ENCODE measurements at places on chromosomes 16 and 17. TPM values are rescaled to one million over a fixed set of nuclear protein-coding genes. Genes with fewer than 3 reads are reported as not detected.

DNA sequence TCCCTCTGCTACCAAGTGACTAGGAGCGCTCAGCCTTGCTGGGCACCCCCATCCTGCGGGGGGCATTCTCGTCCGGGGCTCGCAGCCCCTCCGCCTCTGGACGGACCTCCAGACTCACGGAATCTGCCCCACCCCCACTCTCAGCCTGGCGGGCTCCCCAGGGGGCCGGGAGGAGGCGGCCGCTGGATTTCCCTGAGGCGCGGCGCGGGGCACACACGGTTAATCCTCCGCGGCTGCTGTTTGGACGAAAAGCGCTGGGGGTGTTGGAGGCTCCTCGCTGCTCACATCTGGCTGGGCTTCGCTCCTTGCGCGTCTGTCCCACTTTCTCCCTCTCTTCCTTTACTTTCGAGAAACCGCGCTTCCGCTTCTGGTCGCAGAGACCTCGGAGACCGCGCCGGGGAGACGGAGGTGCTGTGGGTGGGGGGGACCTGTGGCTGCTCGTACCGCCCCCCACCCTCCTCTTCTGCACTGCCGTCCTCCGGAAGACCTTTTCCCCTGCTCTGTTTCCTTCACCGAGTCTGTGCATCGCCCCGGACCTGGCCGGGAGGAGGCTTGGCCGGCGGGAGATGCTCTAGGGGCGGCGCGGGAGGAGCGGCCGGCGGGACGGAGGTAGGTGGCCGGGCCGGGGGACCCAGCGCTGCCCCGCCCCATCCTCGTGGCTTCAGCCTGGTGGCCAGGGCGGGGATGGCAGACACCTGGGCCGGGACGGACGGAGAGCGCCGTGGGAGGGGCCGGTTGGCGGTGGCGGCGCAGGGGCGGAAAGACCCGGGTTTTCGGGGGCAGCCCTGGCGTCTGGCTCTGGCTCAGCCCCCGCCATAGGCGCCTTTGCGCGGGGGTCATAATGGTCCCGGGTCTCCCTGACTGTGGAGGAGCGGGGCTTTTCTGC is at the start of gene C1QTNF1:
C1QTNF1 (plus strand) TSS at position 284 of the 886 bp plus-strand sequence. CDS start 19,800 bp downstream, outside the sequence.
- no peak for DNase-seq

Gene KRT20
- not detected for total RNA-seq

- DNase-seq, result peak; percentile 53
Measured at GRCh38 chr17:42251115-42251514, 25.1 kb downstream of the STAT5B start.

Gene CARD14
- 0.34 TPM for total RNA-seq

DNA sequence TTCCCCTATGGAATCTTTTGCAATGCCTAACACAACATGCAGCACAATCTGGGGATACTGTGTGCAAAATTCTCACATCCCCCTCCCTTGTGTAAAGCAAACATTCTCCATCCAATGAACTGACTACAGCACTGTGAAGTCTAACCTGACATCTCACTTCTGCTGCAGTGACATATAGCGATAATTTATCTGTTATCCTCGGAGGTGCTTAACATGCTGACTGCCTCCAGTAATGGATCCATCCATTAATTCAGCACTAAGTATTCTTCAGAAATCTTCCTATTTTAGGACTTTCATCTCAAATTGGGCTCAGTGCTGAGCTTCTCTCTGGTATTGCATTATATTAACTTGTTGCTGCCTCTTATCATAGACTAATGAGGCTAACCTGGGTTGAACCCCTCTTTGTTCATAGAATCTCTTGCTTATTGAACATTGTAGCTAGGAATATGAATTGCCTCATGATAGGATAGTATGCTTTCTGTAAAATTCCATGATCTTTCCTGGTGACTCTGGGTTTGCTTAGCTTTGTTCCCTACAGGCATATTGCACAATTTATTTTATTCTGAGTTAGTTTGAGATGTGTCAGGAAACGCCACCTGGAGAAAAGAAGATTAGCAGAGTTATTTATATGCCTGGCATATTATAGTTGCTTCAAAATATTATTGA is 187.9 kb downstream of the CNTNAP4 start:
- DNase-seq, result no peak

DNA sequence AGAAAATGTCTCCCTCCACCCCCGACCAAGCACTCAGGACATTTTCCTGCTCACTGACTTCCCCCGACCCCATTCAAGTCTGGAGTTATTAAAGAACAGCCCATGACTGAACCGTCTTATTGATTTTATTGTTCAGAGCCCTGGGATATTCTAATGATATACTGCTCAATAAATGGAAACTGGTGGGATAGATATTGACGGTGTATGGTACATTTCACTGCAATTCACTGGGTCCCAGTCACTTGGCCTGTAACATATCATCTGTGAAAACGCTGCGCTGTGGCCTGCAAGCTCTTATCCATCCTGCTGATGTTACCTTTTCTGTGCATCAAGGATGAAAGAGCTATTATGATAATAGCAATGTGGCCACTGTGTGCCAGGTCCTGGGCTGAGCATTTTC is 258.2 kb downstream of the XYLT1 start:
- no peak for DNase-seq

DNA sequence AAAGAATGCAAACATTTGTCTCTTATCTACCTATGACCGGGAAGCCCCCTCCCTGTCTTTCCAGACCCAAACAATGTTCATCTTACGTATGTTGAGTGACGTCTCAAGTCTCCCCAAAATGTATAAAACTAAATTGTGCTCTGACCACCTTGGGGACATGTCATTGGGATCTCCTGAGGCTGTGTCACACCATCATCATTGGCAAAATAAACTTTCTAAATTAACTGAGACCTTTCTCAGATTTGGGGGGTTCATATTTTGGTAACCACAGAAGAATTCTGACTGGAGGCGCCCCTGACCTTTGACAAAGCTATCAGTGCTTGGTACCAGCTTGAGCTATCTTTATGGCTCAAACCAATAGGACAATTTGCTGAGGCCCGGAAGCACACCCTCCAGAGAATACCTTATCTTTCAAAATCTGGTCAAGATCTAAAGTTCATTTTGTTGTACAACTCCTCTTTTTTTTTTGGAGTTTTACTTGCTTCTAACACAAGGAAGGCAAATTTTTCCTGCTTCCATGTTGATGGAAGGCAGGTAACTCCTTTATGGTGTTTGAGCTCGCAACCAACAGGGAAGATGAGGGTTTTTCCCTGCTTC is 2.5 kb upstream of the LDHD start:
- DNase-seq, result no peak

DNA sequence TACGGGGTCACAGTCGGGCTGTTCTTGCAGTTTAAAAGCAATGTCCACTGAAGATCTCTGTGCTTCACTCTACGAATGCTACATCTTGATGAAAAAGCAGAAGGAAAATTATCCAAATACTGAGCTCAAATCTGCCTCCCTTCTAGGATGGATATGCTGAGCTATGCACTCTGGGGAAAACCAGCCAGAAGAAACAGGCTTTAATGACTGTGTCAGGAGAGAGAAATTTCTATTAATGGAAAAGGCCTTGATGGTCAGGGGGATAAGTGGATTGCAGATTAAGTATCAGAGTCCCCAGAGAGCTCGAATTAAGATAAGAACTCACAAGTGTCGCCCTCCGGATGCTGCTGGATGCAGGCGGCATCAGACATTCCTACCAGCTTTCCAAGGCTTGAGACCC is 39.6 kb upstream of the RCVRN start:
- no peak for DNase-seq

DNA sequence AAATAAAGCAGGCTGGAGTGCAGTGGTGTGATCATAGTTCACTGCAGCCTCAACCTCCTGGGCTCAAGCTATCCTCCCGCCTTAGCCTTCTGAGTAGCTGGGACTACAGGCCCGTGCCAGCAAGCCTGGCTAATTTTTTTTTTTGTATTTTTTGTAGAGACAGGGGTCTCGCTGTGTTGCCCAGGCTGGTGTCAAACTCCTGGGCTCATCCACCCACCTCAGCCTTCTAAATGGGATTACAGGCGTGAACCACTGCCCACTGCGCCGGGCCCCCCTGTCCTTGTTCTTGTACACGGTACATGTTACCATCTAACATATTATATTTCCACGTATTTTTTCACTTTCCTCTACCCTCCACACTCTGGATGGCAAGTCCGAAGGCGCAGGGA is 3.1 kb upstream of the CDH3 start:
- no peak for DNase-seq

Gene CLDN7
- 5.3 TPM for total RNA-seq

Gene GHDC
- 28.6 TPM for total RNA-seq

Gene MT4
- total RNA-seq, result not detected

DNA sequence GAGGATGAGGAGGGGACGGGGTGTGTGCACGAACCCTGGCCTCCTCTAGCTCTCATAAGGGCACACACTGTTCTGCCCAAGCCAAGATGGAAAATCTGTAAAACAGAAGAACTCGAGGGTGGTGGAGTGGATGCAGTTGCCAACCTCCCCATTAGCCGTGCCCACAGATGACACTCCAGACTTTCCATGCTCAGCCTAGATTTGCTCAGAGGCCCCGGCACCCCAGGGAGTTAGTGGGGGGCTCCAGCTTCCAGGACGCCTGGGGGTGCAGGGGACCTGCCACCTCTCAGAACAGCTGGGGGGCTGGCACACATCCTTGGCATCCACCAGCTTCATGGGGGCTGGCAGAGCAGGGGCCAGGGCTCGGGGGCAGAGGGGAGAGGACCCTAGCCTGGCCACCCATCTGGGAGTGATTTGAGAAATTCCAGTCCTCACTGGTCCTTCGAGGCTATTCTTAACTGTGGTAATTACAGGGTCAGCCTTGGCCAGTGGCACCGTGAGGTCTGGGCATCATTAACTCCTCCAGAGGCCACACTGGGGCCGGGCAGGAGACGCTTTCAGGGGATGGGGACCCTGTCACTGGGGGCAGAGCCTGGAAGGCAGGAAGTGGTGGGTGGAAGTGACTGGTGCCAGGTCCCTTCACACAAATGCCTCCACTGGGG is 14.3 kb downstream of the VASN start:
- no peak for DNase-seq

Gene C16orf86
- total RNA-seq, result 3.7 TPM

Gene COTL1
- 140 TPM for total RNA-seq

DNA sequence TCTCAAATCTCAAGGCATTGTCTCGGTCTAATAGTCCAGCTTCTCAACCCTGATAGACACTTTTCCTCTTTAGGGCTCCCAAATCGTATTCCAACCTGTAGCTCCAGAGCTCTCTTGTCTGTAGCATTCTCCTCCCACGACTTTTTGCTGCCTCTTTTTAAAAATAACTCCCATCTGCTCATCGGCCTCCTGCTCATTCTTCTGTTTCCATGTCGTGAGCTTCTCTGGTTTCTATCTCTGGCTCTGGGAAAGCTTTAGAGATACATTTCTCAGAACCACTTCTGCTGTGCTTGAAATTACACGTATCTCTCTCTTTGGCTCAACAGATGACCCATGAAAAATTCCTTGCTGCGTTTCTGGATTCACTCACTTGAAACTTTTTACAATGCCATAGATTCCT is 609.6 kb upstream of the C16orf82 start:
- DNase-seq, result no peak

DNA sequence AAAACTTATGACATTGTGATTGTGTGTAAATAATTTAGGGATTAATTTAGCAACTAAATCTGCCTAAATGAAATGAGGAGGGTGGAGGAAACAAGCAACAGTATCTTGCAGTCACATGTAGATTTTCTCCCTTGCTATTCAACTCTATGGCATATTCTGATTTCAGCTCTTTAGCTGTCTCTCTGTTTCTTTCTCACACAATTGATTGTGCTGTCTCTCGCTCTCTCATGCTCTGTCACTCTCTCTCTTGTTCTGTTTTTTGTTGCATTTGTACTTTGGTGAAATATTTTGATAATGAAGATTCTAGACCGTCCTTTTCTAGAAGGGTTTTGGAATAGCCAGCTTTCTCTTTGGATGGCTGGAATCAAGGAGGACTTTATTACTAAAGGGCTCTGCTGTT is 70.6 kb downstream of the BCAS3 start:
- no peak for DNase-seq

DNA sequence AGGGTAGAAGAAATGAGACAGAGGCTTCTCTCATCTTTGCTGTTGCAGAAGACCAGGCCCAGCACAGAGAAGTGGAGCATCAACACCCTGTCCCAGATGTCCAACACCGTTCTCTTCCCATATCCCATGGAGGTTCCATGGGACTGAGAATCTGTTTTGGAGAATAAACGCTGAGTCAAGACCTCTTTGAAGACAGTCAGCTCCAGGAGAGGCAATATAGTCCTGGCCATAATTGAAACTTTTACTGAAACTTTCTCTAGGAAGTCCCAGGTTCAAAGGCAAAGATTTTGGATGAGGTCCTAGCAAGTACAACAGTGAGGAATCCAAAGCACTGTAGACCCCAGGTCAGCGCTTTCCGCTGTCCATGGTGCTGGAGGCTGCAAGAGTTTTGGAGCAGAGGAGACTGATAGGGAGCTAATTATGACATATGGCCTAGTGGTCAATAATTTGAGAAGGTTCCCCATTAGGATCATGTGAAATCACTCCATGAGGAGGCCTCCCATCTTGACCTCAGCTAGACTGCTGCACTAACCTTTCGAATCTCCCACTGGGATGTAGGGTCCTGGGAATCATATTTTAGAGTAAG is 36.0 kb downstream of the OSBPL7 start:
- DNase-seq, result peak; percentile 46

Gene YBX2
- total RNA-seq, result 0.17 TPM

Gene MT1H
- total RNA-seq, result not detected

Gene KLHL10
- total RNA-seq, result not detected

Gene FSCN2
- total RNA-seq, result 0.42 TPM

DNA sequence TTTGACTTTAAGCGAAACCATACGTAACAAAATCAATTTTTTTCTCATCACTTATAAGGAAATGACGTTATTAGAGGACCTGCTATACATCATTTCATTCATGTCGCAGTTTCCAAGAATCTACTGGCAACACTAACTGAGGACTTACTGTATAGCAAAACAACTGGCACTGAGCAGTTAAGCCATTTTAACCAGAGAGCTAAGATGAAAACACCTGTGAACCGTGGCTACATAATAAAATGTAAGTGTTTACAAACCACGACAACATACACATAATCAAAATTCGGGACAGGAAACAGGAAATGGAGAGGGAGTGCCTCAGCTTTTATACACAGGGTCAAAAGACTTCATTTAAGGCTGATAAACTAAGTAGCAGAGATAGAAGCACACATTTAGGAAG is 29.5 kb downstream of the METTL16 start:
- DNase-seq, result peak; percentile 15

DNA sequence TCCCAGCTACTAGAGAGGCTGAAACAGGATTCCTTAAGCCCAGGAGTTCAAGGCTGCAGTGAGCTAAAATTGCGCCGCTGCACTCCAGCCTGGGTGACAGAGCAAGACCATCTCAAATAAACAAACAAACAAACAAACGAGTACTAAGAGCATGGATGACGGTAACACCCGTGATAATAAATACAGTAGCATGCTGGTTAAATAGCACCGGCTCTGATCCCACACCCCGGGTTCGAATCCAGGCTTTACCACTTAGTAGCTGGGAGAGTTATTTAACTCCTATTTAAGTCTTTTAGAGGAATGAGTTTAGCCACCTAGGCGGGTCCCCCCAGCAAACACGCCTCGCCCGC is 301 bp upstream of the METTL22 start:
- DNase-seq, result no peak
